ENCODE measurements at places on chromosomes 12 and 14.

- no peak for DNase-seq
Measured at GRCh38 chr12:57725851-57726150, 12.7 kb downstream of the AGAP2 start.

DNA sequence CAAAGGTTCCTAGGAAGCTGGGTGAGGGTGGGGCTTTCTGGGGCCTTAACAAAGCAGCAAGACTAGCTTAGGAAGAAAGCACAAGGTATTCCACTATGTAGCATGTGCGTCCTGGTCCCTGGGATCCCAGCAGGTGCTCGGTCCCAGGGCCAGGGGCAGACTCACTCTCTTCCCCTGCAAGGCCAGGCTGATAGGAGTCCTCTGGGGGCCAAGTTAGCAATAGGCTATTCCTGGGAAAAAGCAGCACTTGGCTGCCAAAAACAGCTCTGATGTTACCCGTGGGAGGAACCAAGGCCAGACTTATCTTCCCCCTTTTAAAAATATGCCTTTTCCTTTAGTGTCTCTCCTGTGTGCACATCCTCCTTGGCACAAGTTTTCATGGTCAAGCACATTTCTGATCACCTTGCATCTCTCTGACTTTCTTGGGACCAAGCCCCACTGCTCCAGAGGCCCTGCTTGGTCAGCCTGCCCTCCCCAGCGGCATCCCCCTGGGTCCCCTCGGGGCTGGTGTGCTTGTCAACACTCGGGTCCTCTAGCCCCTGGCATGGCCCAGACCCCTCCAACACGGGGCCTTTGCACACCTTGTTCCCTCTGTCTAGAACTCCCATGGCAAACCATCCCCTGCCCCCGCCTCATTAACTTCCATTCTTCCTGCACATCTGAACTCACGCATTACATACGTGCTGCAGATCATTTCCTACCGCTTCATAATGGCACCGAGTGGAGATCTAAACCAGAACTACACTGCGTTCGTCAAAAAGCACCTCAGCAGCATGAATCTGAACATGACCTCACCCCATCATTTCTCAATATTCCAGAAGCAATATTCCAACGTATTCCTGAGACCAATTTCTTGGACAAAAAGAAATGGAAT is 21.9 kb downstream of the CCDC92 start:
- DNase-seq = no peak

GRCh38 chr14:59419303-59419702 is 45.9 kb downstream of the GPR135 start:
- DNase-seq = no peak

- no peak for DNase-seq
Measured at GRCh38 chr12:62588916-62589315, 122.3 kb downstream of the MON2 start.

GRCh38 chr12:100936661-100937060 is 142.1 kb downstream of the ANO4 start:
- no peak for DNase-seq

DNA sequence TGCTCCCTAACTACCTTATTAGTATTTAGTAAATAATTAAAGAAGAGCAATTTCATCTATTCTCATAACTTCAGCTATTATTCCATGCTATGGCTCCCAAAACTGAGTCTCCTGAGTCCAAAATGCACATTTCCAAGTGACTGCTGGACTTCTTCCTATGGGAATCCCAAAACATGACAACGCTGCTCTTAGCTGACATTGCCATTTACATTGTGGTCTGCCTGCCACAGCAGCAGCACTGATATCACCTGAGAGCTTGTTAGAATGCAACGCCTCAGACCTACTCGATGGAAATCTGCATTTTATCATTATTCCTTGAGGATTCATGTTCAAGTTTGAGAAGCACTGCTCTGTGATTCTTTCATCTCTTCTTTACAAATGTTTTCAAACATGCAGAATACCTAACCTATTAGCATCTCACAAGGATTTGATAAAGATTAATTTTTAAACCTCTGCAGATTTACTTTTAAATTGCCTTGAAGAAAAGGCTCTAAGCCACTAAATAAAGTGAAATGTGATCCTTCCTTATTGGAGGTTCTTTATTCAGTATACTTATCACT is 77.7 kb downstream of the SEC23A start:
- DNase-seq = no peak

DNA sequence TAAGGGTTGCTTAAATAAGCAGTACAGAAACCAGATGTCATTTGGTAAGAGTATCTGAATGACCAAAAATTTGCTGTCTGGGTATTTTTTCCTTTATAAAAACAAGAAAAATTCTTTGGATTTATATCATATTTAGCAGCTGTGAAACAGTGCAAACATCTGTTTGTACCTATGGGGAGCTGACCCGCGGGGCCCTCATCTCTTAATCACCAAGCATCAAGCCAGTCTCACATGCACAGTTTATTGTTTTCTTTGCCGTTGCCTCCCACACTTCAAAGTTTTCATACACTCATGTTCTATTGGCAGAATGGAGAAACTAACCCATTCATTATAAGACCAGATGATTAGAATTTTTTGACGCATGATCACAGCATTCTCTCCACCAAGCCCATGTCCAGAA is 142.2 kb downstream of the BMP4 start:
- no peak for DNase-seq

- peak; percentile 38 for DNase-seq
Measured at GRCh38 chr12:62799126-62799736, 135.7 kb downstream of the PPM1H start.
